GDM1 (cell line): ENCODE measurements at places on chromosomes 3 and 15.
A peak's percentile ranks its signal among the peaks of the same experiment; 100 is the strongest.

- DNase-seq, result no peak
These were observed 781 bp upstream of the CYP1A1 start for GRCh38 chr15:74725845-74726773.

- no peak for DNase-seq
These were observed 521.4 kb upstream of the TGFBR2 start for GRCh38 chr3:30084971-30085403.

DNA sequence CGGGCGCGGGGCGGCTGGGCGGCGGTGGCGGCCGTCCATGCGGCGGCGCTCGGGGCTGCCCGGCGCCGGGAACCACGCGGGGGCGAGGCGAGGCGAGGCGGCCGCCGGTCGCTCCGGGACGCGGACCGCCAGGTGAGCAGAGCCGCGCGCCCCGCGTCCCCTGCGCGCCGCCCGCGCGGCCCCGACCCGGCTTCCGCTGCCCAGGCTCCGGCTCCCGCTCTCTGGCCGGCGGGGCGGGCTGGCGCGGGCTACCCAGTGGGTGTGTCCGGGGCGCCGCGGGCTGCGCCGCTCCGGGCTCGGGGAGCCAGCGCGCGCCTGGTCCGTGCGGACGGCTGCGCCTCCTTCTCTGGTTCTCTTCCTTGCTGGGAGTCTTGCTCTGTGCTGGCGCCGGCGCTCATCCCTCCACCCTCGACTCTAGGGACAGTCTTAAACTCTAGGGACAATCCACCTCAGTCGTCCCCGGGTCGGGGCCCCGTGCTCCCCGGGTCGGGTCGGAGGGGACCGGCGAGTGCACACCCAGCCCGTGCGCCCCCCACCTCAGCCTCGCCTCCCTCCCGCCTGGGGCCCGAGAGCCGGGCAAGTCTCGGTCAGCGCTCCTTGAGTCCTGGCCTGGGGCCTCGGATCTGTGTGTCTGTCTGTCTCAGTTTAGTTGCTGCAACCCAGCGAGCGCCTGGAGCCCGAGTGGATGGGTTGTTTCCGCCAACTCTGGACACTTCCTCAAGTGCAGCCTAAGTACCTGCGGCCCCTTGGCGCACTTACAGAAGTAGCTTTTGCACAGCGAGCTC is 488 bp downstream of the THSD4 start:
- no peak for DNase-seq

- DNase-seq, result no peak
These were observed 107.0 kb downstream of the SHOX2 start for GRCh38 chr3:157999246-157999645.

GRCh38 chr3:58206406-58207011 is 4.3 kb downstream of the DNASE1L3 start:
- no peak for DNase-seq

GRCh38 chr3:7382293-7383010 is 521.5 kb downstream of the GRM7 start:
- DNase-seq, result no peak

DNA sequence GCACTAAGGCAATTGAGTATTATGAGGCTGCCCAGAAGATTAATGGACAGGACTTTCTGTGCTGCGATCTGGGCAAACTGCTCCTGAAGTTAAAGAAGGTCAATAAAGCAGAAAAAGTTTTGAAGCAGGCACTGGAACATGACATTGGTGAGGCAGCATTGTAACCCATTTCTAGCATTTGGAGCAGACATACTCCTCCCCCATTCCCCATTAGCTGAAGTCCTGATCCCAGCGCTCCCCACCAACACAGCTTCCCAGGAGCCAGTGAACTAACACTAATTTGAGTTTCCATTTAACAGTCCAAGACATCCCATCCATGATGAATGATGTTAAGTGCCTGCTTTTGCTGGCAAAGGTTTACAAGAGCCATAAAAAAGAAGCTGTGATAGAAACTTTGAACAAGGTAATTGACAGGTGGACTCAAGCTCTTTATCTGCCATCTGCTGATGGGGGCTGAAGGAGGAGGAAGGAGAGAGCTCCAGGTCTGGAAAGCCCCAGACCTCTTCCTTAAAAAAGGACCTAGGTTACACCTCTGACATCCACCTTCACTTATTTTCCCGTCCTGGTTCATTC is 22.6 kb downstream of the CSRNP1 start:
- DNase-seq, result no peak

DNA sequence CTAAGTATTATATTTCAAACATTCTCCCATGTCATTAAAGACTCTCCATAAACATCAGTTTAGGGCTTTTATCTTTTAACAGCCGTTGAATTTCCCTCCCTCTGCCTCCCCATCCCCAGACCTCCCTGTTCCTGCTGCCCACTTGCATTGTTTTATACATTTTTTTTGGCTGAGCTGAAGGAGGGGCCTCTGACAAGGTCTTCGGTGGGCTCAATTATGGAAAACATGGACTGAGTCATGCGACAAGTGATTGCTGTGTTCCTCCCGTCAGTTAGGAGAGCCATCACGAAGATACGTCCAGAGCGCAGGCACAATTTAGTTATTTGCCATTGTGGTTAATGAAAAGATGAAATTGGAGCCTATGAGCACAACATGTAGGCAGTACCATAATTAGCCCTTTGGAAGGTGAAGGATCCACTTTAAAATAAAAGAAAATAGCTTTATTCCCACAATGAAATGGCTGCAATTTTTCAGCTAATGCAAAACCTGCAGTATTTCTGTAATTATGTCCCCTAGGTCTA is 12.0 kb upstream of the NMNAT3 start:
- no peak for DNase-seq

DNA sequence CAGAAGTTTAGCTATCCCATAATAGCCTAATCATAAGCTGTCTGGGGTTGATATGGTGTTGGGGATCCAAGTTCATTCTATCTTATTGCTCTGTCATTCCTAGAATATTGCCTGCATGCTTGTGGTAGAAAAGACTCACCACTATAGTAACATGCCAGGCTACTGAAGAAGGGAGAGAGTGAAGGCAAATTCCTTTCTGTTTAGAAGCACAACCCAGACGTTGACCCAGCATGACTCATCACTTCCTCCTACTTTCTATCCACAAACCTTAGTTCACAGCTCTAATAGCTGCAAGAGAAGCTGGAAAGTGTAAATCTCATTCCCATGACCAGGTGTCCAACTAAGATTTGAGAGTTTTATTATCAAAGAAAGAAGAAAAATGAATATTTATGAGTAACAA is 57.8 kb upstream of the NMD3 start:
- peak; percentile 2 for DNase-seq

- DNase-seq, result no peak
These were observed 29.8 kb downstream of the SPICE1 start for GRCh38 chr3:113485161-113485609.

- DNase-seq, result no peak
These were observed 690.7 kb downstream of the TUSC7 start for GRCh38 chr3:117400303-117400702.

DNA sequence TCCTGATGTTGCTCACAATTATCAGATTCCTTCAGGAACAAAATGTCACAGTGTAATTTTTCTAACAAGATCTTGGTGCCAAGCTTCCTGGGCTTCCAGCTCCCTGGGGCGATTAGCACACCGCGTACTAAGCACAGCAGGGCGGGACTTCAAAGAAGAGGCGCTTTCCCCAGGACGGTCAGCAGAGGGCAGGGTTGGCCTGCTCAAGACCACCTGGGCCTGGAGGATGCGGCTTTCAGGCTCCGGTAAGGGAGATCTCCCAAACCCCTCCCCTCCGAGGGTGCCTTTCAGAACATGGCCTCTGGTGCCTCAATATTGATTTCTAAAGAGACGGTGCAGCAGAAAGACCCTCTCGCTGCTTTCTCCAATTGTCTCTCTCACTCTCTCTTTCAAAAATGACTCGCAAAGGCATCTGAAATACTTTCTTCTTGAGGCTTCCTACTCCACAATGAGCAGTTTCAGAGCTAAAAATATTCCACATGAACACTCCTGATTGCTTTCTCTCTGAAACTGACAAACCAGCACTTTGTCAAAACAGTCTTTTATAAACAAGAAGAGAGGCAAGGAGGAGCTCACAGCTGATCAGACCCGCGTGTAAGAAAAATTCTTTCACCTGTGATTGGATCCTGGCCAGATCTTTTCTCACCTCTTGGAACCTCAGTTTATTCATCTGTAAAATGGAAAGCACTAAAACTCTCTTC is 154.0 kb downstream of the ADAMTS9 start:
- peak; percentile 44 for DNase-seq

- DNase-seq, result no peak
These were observed 38.2 kb downstream of the SHQ1 start for GRCh38 chr3:72810063-72810462.

GRCh38 chr3:8278448-8278847 is 223.2 kb upstream of the LMCD1 start:
- no peak for DNase-seq

GRCh38 chr15:59349680-59350420 is 22.8 kb downstream of the MYO1E start:
- DNase-seq, result peak; percentile 23
